NCI-H1417 treated with DMSO at 0.1 percent for 48 hours (cell line): ENCODE measurements at places on chromosomes 12 and 14.

DNA sequence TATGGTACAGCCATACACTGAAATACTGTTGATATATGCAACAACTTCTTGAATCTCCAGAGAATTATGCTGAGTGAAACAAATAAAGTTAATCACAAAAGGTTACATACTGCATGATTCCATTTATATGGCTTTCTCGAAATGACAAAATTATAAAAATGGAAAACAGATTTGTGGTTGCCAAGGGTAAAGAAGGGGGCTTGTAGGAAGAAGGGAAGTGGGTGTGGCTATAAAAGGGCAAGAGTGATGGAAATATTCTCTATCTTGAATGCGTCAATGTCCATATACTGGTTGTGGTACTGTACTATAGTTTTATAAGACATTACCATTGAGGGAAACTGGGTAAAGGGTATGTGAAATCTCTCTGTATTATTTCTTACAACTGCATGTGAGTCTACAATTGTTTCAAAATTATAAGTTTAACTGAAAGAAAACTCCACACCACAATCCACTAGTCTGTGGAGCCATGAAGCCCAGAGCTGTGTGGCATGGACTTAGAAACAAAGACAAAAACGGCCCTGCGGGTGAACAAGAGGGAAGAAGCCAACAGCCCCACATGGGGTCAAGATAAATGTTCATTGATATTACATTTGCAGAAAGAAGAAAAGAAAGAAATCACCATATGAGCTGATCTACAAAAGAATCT lies 18.3 kb upstream of the TSPAN11 start:
- DNase-seq: no peak

DNA sequence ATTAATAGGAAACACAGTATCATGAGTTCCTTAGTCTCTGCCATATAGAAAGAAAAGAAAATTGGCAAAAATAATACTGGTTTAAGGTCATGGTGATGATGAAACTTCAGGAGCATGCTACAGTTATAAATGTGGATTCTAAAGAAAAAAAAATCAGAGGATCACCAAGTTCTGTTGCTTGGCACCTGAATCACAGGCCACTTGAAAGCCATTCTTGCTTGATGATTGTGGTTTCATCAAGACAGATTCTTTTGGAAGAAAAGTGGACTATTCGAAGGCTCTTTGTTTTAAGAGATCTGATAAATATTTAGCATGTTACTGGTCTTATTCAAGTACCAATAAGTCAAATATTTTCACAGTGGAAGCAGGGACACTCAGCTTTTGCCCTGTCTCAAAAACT lies 148.9 kb downstream of the SAMD4A start:
- DNase-seq: no peak

DNA sequence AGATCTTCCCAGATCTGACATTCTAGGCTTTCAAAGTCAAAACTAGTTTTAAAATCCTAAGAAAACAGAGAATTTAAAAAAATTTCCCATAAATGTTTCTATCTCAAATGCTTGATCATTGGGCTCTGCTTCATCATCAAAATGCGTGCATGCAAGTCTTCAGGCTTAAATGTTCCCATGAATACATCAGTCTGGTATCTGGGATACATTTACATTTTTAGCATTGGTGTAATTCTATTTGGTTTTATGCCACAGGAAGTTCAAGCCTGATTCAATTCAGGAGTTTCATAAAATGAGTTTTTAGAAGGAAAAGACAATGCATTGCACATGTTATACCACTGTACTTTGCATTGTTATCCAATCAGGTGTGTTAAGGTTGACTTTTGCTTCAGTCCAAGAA lies 336.4 kb downstream of the PCNX1 start:
- no peak for DNase-seq

DNA sequence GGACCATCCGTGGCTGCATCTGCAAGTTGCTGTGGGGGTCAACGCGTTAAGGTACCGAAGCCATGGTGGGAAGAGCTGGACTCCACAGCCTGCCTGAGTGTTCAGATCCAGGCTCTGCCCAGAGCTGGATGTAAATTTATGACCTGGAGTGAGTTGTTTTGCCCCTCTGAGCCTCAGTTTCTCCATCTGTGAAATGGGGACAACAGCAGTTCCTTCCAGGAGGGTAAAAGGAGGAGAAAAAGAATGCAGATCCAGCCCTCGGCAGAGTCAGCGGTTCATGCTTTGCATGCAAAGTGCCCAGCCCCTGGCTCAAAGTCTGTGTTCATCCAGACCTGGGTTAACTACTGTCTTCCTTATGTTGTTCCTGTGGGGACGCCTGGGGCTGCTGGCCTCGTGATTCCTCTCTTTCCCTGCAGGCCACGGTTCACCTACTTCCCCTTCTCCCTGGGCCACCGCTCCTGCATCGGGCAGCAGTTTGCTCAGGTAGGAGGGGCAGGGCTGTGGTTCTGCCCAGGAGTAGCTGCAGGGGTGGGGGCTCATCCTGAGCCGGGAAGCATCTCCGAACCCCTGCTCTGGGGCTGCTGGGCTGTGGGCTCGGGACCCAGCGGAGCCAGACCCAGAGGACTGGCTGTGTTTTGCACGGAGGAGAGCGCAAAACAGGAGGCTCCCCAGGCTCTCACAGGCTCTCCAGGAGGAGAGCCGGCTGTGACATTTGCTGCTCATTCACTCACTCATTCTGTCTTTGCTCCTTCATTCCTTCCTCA lies 41.9 kb downstream of the CYP46A1 start:
- no peak for DNase-seq

DNA sequence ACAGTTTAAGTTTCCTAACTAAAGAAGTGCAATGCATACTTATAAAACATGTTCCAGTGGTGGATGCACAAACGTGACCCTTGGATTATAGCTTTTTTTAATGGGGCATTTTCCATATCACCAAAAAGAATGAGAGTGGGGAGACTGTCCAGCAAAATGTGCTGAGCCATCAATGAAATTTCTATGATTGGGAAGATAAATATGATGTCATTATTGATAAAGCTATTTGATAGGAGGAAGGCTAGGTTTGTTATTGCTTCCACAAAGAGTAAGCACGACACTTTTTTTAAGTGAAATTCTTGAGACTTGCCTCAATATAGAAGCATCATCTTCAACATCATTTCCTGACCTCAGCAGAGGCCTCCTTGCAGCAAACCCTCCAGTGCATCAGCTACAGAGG lies 174.6 kb upstream of the CLEC14A start:
- no peak for DNase-seq

- DNase-seq: peak; percentile 38
Measured at GRCh38 chr14:87896393-87897380, 96.3 kb downstream of the GALC start.

- no peak for DNase-seq
Measured at GRCh38 chr12:26340649-26341048, 145.3 kb downstream of the SSPN start.

- DNase-seq: no peak
Measured at GRCh38 chr12:95470300-95470699, 3.7 kb upstream of the METAP2 start.

- DNase-seq: no peak
Measured at GRCh38 chr12:124359671-124360581, 65.0 kb downstream of the RFLNA start.

- DNase-seq: peak; percentile 57
Measured at GRCh38 chr14:37870632-37871346, 275.4 kb downstream of the TTC6 start.
